Osteocyte (in vitro differentiated cells): ENCODE measurements at places on chromosomes 11 and 22.

- no peak for DNase-seq
Observed at GRCh38 chr22:44186121-44186510, 5.4 kb downstream of the PARVG start.

- DNase-seq: no peak
Observed at GRCh38 chr11:129434641-129435498, 59.2 kb downstream of the BARX2 start.

DNA sequence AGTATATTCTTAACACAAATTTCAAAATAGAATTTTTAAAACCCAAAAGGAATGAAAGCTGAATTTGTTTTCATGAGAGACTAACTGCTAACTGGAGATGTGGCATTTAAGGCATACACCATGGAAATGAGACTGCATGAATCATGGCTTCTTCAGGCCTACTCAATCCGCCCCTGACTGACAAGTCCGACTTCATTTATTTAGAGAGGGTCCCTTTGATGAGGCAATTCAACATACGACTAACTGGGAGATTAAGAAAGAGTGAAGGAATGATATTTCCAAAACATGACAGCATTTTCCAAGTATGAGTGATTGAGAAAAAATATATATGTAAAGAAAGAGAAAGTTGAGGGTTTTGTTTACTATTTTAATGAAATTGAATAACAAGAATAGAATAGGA, 720.1 kb downstream of the DLG2 start:
- no peak for DNase-seq

DNA sequence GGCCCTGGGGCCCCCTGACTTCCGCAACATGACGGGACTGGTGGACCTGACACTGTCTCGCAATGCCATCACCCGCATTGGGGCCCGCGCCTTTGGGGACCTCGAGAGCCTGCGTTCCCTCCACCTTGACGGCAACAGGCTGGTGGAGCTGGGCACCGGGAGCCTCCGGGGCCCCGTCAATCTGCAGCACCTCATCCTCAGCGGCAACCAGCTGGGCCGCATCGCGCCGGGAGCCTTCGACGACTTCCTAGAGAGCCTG, 992 bp downstream of the LRFN4 start:
- DNase-seq: no peak

- DNase-seq: no peak
Observed at GRCh38 chr11:2825261-2825888, 60.2 kb downstream of the CDKN1C start.

- no peak for DNase-seq
Observed at GRCh38 chr11:14881576-14882193, 10.3 kb downstream of the CYP2R1 start.

DNA sequence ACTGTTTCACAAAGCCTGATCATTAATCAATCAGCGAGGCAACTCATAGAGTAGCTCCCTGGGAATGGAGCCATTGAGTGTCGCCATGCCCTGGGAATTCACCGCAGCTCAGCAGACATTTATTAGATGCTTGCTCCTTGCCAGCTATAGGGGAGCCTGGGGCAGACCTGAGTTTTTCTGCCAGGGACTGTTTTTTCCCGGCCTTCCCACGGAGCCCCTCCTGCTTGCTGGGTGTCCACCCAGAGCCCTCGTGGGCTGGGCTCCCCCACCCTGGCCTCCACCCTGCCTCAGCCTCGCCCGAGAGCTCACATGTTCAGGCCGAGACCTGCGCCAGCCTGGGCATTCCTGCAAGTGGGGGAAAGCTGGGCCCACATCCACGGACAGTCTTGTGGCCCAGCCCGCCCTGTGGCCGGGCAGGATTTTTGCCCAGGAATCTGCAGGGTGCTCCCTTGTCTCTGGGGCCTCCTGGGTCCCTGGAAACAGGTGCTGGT, 64.9 kb downstream of the SMIM38 start:
- DNase-seq: peak; percentile 79

DNA sequence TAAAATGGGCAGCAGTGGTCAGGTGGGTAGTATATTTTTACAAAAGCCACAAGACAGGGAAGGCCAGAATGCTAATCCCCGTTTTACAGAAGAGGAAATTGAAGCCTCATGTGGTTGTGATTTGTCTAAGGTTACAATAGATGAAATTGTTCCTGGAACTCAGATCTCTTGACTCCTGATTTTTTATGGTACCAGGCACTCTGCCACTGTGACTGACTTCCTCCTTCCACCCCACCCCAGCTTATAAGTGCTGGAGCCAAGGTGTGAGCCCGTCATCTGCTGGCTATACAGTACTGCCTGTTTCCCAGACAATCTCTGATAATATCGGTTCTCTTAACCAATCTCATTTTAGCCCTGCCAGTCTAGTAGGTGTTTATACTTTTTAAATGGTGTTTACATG, 1.9 kb downstream of the SLC5A1 start:
- DNase-seq: no peak

DNA sequence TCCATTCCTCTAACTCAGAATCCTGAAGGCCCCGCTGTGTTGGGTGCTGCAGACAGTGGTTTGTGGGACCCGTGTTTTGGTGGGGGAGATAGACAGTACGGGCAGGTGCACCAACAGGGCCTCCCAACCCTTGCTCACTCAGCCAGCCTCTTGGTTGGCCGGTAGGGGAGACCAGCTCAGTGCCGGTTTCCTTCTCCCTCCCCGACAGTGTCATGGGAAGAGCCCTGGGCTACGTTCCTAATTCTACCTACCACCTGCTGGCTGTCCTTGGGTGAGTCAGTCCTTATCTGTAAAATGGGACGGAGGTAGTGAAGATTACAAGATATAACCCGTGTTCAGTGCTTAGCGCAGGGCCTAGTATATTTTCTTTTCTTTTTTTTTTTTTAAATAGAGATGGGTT, 5.9 kb downstream of the TMEM134 start:
- no peak for DNase-seq

DNA sequence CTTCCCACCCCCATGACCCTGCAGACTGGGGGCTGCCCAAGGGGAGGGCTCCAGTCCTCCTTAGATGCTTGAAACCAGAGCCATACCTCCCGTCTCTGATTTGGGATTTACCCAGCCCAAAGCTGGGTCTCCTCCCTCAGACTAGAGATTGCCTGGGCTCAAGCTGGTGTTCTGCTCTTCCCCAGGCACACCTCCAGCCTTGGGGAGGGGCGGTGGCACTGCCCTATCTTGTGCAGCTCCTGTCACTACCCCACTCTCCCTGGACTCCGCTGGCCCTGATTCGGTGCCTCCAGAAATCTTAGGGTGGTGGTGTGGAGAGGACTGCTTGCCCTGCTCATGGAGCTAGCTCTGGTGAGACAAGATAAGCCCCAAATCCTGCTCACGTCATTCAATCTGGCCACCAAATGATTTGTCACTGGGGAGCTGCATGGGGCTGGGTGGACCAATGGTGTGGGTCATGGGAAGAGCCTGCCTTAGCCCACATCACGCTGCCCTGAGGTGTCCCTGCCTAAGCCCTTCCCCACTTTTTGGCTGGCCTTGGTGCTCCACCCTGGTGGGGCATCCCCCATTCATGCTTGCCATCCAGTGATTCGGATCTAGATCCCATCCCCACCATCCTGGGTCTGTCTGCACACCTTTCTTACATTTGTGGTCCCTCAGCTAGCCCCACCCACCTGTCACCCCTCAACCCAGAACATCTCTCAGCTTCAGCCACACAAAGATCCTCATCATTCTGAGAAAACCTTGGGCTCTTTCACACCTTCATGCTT, 87.7 kb downstream of the PDE2A start:
- DNase-seq: no peak

GRCh38 chr22:49163258-49163959, 664.3 kb downstream of the BRD1 start:
- no peak for DNase-seq

DNA sequence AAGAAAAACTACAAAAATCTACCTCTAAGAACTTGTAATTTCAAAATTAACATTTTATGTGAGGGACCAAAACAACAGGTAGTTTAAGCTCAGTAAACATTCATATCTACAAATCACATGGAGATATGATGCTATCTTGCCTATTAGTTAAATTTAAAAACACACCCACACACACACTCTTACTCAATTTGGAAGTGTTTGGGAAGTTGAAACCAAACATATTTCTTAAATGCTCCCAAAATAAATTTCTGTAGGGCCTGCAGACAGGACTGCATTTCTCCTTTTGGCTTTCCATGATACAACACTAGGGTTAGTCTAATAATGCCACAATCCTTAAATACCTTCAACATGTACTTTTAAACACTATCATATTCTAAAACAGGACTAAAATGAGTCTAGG, 7.0 kb downstream of the PITPNB start:
- no peak for DNase-seq

DNA sequence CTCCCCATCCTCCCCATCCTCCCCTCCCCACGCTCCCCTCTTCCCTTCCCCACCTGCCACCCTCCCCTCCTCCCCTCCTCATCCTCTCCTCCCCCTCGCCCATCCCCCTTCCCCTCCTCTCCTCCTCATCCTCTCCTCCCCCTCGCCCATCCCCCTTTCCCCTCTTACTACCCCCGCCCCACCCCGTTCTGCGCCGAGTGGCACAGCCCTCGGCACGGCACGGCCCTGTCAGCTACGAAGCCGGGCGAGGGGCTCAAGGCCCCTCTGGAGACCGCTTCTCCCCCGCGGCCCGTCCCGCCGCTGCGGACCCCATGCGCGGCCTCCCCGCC, 449.9 kb downstream of the OPCML start:
- DNase-seq: no peak

- no peak for DNase-seq
Observed at GRCh38 chr11:97107604-97108003, 717.8 kb downstream of the JRKL start.

DNA sequence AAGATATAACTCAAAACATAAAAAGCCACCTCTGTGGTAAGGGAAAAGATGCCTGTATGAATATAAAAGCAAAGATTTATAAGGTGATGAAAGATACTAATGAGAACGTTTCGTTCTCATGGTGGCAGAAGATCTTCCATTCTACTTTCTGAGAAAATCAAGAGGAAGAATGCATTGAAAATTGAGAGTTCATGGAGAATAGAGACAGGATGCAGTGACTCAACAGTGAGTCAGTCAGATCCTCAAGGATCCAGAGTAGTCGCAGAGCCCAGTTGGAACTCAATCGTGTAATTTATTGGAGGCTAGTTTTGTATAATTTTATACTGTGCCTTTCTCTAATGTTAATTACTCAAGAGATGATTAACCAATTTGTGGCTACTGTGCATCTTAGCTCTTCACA, 73.3 kb downstream of the ENTHD1 start:
- DNase-seq: no peak

GRCh38 chr11:124551189-124551588, 7.7 kb upstream of the OR8B12 start:
- no peak for DNase-seq

- no peak for DNase-seq
Observed at GRCh38 chr11:84437071-84437980, 1151.2 kb upstream of the CCDC90B start.

DNA sequence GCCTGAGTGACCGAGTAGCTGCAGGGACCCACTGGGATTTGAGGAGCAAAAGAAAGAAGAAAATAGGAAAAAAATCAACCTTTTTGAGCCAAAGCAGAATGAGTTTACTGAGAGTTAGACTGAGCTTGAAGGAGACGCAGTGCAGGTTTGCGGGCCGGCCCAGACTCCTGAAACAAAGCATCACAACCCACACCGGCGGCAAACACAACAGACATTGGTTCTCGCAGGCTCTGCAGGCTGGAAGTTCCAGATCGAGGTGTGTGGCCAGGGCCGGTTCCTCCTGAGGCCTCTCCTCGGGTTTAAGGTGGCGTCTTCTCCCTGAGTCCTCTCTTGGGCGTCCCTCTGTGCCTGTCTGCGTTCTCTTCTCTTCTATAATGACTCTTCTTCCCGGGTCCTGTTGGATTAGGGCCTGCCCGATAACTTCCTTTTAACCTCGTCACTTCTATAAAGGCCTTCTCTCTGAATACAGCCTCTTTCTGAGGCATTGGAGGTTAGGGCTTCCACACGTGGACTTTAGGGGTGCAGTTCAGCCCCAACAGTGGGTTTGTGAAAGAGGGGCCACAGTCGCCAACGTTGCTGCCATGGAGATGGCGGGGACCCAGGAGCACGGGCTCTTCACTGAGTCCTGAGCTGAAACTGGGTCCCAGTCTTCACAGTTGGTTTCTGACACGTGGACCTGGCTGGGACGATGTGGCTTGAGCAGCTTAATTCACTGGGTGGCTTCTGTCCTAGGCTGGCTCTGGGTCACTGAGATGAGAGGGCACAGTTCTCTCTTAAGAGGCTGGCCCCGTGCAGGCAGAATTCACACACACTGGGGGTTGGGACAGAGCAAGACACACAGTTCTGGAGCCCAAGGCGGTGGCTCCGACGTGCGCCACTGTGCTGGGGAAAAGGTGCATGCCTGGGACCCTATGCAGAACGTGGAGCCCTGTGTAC, 1047.7 kb downstream of the BRD1 start:
- DNase-seq: peak; percentile 73

DNA sequence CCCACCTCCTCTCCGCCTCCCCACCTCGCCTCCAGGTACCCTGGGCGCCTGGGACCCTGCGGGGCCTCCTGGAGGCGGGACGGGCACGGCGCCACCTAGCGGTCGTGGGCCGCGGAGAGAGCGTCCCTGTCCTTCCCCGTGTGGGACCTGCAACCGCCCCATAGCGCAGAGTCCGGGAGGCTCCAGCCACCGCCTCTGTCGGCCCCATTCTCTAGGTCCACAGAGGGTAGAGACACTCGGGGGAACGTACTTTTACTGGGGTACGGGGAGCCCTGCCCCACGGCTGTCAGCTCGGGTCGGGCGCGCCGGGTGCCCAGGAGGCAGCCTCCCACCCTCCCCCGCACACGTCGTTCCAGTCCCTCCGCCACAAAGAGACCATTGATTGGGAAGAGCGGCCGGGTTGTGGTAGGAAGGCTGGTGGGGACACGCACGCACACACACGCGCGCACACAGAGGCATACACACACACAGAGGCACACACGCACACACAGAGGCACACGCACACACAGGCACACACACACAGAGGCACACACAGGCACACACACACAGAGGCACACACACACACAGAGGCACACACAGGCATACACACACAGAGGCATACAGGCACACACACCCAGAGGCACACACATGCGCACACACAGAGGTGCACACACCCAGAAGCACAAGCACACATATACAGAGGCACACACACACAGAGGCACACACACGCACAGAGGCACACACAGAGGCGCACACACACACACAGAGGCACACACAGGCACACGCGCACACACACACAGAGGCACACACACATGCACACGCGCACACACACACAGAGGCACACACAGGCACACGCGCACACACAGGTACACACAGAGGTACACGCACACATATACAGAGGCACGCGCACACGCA, 12.6 kb upstream of the NECTIN1 start:
- DNase-seq: no peak

- DNase-seq: no peak
Observed at GRCh38 chr11:129943036-129943435, 47.7 kb upstream of the NFRKB start.

GRCh38 chr22:23384923-23385677, 195.0 kb downstream of the IGLL1 start:
- no peak for DNase-seq
